Stimulated activated CD8-positive, alpha-beta memory T cell treated with anti-CD3 and anti-CD28 coated beads, Interleukin-2, amount 100 ng/mL, for 1 hour (primary cell): ENCODE measurements at places on chromosomes 4 and X.

DNA sequence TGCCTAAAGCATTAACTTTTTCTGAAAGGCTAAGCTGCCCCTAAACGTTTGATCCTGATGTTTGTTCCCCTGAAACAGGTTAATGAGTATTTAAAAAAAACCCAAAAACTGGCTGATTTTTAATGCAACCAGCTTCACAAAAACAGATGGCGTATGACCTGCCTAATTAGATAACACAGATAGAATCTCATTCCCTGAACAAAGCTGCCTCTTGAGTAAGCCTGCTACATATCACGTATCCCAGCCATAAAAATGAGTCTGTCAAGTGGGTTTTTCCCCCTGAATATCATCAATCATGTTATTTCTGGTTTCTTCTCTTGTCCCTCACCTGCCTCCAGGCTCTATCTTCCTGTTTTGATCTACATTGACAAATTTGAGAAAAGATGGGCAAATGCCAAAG is 154.2 kb upstream of the FAM9B start:
- DNase-seq = no peak

DNA sequence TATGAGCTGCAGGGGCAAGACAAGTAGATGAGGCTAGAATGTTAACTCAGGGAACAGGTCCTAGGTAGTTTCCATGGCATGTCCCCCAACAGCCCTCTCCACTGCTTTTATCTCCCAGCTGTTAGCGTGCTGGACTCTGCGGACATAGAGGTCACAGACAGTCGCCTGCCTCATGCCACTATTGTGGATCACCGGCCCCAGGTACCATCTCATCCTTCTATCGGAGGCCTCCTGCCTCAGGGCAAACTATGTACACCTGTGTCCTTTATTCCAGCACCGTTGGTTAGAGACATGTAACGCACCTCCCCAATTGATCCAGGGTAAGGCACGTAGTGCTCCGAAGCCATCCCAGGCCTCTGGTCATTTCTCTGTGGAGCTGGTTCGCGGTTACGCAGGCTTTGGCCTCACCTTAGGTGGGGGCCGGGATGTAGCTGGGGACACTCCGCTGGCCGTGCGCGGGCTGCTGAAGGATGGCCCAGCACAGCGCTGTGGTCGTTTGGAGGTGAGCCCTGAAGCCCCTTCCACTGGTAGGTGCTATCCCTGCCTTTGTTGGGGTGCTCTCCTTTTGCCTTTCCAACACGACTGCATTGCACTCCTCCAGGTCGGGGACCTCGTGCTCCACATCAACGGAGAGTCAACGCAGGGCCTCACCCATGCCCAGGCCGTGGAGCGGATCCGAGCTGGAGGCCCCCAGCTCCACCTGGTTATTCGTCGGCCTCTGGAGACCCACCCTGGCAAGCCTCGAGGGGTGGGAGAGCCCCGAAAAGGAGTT is 2.2 kb downstream of the MAGIX start:
- no peak for DNase-seq

DNA sequence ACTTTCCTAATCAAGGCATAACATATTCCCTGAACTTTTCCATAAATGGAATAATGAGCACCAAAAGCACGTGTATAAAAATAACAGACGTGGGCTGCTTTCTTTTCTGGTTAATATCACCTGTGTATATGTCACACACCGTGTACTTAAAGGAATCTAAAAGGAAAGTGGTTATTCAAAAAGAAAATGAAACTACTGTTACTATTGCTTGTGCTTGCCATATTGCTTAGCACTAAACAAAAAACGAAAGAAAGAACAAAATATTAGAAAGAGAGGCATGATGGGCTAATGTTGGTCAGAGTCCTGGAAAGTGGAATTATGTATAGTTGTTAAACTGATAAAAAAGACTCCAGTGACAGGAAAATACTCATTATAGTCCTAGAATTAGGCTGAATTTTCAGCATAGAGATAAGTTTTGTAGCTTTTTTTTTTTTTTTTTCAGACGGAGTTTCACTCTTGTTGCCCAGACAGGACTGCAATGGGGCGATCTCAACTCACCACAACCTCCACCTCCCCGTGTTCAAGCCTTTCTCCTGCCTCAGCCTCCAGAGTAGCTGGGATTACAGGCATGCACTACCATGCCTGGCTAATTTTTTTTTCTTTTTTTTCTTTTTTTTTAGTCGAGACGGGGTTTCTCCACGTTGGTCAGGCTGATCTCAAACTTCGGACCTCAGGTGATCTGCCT is 123.2 kb downstream of the PABPC4L start:
- DNase-seq = no peak

GRCh38 chrX:20515841-20516461 is 249.2 kb upstream of the RPS6KA3 start:
- DNase-seq = no peak

GRCh38 chrX:115632455-115632854 is 71.5 kb downstream of the PLS3 start:
- DNase-seq = no peak

GRCh38 chr4:170110285-170110672 is 20.5 kb upstream of the AADAT start:
- DNase-seq = no peak

- DNase-seq = no peak
Measured at GRCh38 chr4:135354876-135355275, 1153.3 kb upstream of the PABPC4L start.

GRCh38 chr4:89316931-89317366 is 9.3 kb upstream of the GPRIN3 start:
- DNase-seq = no peak

DNA sequence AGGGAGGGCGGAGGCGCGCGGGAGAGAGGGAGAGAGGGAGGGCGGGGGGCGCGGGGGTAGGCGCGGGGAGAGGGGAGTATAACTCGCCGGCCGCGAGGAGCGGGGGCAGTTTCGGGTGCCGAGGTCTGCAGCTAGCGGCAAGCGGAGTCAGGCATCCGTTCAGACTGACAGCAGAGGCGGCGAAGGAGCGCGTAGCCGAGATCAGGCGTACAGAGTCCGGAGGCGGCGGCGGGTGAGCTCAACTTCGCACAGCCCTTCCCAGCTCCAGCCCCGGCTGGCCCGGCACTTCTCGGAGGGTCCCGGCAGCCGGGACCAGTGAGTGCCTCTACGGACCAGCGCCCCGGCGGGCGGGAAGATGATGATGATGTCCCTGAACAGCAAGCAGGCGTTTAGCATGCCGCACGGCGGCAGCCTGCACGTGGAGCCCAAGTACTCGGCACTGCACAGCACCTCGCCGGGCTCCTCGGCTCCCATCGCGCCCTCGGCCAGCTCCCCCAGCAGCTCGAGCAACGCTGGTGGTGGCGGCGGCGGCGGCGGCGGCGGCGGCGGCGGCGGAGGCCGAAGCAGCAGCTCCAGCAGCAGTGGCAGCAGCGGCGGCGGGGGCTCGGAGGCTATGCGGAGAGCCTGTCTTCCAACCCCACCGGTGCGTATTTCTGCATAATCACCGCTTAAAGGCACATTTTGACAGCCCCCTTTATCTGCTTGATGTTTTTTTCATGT is at the start of gene POU4F2:
TSS of gene POU4F2 (plus strand) at position 108 of the 720 bp plus-strand sequence. CDS start at position 356, 248 bp downstream.
- DNase-seq = no peak

DNA sequence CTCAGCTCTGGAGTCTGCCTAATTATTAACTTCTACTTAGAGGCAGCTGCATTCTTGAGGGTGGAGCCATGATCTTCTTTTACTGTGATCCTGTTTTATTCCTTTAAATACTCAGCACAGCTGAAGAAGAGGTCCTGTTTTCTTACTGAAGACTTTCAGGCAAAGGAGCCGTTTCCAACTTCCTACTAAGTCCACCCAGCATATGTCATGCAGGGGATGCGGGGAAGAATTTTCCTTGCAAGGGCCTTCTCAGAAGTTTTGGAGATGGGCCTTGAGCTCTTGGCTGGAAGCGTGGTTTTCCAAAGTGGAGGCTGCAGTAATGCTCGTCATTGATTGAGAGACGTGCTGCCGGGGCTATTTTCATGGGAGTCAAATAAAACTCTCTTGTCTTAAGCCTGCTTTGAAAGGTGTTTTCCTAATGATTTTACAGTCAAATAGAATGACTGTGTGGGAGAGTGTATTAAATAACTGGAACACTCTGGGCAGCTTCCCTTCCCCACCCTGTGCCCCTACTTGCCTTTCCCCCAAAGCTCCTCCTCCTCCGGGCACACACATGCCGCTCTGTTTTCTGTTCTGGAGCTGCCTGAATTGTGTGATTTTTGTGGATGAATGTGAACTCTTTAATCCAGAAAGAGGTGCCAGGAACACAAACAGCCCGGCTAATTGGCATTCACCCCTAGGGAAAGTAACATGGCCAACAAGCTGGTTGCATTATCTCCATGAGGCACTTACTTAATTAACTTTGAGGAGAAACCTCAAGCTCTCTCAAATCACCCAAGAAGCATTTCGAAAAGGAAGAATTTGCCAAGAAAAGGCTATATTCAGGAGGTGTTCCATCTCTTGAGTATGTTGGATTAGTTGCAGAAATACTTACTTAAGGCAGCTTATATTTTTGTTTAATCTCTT is 28.1 kb downstream of the FGF2 start:
- DNase-seq = no peak

GRCh38 chrX:35842674-35843073 is 44.5 kb downstream of the MAGEB16 start:
- DNase-seq = no peak

DNA sequence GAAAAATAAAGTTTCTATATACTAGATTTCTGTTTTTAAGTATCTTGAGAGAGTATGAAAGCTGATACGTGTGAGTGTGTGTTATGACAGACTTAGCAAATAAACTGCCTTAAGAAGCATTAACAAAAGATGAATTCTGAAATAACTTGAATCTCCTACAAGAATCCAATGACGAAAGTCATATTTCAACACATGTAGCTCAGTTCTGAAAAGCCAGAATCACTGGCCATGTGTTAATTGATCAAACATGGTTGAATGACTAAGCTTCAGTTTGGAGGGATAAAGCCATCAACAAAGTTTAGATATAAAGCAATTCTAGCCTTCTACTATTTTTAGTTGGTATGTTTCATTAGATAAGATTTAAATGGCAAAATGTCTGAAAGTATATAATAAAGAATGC is 88.5 kb upstream of the ETNPPL start:
- no peak for DNase-seq

DNA sequence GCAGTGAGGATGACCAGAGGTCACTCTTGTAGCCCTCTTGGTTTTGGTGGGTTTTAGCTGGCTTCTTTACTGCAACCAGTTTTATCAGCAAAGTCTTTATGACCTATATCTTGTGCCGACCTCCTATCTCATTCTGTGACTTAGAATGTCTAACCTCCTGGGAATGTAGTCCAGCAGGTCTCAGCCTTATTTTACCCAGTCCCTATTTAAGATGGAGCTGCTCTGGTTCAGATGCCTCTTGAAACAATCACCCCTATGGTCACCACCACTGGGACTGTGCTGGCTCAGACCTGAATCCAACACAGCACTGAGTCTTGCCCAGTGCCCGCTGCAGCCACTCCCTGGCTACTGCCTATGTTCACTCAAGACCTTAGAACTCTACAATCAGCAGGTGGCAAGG is 49.4 kb downstream of the MCUB start:
- no peak for DNase-seq

- DNase-seq = no peak
Measured at GRCh38 chrX:104854188-104854587, 288.2 kb downstream of the IL1RAPL2 start.

DNA sequence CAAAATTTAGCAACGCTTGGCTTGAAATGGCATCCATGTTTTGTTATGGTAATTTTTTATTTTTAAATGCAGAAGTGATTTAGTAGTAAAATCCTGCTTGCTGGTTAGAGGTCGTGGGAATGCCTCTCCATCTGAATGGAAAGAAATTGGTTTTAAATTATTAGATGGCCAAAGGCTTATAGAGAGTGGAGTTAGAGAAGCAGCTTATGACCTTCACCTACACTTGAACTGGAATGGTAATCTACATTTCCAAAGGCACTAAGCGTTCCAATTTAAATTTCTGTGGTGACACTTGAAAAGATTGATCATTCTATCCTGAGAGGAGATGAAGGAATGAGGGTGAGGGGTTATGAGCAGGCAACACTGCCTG is 280.7 kb downstream of the RAPGEF2 start:
- no peak for DNase-seq

DNA sequence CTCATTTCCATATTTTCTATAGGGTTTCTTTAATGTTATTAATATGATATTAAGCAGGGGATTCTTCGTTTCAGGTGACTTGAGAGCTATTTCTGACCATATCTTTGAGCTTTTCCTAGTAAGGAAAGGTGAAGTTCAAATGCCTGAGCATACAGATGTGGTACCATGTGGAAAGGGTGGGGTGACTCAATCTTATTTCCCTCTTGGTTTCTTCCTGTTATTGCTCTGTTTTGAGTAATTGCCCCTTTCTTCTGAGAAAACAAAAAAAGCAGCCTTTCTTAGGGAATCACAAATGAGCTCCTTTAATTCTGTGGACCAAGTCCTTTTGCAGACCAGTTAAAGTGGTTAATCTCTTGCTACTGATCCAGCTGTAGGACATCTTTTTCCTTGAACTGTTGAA is 41.0 kb upstream of the AGA start:
- no peak for DNase-seq

DNA sequence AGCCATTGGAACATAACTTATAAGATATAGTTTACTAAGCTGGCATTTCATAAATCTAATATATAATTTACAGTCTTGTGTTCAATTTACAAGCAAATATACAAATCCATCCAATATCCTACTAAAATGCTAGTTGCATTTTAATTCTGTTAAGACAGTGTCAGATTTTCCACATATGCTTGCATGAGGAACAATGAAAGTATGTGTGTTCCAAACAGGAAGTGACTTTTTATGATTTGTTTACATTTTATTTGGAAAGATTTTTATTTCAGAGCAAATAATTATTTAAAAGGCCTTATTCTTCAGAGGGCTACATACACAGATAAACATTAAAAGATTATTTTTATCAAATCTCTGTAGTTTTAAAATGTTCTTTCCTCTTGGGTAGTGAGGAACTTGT is 130.1 kb downstream of the KLHL34 start:
- no peak for DNase-seq

GRCh38 chr4:7159923-7160322 is 32.4 kb upstream of the SORCS2 start:
- no peak for DNase-seq

GRCh38 chrX:81925812-81926211 is 723.9 kb downstream of the SH3BGRL start:
- no peak for DNase-seq

- no peak for DNase-seq
Measured at GRCh38 chr4:190016369-190017289, 10.4 kb downstream of the FRG2 start.

- no peak for DNase-seq
Measured at GRCh38 chrX:131405497-131405896, 116.4 kb upstream of the IGSF1 start.

- no peak for DNase-seq
Measured at GRCh38 chr4:140653718-140654494, 85.1 kb upstream of the UCP1 start.
